Activated CD4-positive, alpha-beta memory T cell treated with anti-CD3 and anti-CD28 coated beads, Interleukin-2, amount 10 ng/mL, durations not matched to agents 7 days and 5 days (primary cell): ENCODE measurements at places on chromosomes 13 and 19.

DNA sequence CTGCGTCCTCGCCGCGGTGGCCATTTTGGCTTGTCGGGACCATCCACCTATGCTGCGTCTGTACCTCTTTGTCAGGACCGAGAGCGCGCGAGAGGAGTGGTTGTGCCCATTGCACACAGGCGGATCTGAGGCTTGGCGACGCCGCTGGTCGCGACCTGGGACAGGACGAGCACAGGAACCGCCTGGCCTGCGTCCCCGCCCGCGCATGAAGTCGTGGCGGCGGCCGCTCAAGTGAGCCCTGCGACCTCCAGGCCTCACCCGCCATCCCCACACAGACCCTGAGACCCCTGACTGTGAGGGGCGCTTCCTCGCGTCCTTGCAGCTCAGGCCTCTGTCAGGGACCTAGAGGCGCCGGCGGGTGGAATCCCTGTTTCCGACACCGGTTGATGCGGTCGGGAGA lies 16.8 kb downstream of the ZNF586 start:
- DNase-seq, result no peak

DNA sequence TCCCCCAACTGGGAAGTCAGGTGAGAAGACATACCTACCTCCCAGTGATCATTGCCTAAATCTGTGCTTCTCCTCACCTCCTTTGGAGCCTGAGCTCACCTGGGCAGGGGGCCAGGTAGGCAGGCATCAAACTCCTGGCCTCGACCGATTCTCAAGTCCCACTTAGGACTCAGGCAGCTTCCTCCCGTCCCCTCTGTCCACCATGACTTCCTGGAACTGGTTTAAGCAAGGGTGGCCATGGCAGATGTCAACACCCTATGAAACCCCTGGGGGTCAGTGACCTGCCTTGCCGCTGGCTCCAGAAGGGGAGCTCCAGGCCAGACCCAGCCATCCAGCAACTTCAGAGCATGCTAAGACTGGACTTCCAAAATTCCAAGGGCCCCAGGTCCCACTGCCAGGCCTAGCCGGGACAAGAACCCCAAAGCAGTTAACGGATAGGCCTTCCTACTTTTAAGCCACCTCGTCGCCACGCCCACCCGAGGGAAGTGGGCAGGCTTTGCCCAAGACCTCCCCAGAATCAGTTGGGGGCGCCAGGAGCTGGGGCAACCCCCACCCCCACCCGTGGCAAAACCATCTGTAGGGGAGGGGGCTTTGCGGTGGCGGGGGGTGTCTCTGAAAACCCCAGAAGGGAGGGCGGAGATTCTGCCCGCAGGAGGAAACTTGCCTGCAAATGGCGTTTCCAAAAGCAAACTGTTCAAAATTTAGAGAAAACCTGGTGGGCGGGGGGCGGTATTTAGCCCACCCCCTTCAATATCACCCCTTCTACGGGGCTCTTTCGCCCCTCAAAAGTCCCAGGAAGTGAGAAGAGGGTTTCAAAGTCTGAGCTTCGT lies 657 bp downstream of the PLIN3 start:
- DNase-seq, result peak; percentile 49

GRCh38 chr13:86559901-86560300 lies 760.7 kb upstream of the SLITRK6 start:
- DNase-seq, result no peak

DNA sequence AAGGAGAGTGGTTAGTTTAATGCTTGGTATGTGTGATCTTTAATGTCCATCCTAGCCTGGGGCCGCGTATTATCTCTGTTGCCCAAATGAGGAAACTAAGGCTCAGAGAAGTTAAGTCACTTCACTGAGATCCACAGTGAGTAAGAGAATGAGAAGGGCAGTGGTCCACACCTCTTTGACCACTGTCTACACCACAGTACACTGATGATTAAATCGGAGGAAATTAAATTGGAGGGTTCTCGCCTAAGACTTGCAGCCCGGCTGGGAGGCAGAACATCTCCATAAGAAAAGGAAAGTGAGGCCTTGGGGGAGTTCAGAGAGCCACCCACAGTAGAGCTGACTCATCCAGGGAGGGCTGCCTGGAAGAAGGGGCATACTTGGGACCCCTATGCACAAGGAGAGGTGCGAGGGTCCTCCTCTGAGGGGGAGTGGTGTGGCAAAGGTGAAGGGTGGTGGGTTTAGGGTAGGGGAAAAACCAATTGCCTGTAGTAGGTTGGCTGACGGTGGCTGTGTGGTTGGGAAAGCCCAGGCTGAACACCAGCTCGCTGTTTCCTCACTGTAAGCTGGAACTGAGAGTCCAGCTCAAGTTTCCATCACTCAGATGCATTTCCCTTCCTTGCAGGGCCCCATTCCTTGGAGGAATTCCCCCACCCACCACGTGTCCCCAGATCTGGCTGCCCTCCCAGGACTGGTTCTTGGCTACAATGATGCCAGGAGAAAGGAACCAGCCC lies 15.0 kb upstream of the DHRS12 start:
- no peak for DNase-seq

DNA sequence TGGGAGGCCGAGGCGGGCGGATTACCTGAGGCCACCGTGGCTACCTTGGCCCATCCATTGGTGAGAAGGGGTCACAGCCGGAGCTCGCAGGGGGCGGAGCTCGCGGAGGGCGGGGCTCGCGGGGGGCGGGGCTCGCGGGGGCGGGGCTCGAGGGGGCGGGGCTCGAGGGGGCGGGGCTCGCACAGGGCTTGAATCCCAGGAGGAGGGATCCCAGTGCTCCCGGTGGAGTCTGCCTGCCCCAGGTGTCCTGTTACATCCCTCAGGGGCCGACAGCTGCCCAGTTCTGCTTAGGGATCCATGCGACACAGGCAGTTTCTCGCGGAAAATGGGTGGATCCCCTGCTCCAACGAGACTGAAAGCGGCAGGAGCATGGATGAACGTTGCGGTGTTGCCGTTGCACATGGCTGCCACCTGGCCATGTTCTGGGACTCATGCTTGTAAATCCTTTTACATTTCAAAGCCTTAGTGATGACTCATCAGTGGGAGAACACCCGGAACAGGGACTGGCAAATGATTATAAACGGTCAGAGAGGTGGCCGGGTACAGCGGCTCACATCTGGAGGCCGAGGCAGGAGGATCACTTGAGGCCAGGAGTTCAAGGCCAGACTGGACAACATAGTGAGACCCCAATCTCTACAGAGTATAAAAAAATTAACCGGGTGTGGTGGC lies 25.1 kb downstream of the TMPRSS9 start:
- no peak for DNase-seq

GRCh38 chr13:20161275-20161950 lies 561 bp upstream of the GJA3 start:
- peak; percentile 53 for DNase-seq

- no peak for DNase-seq
Observed at GRCh38 chr19:3949997-3950859, 17.4 kb downstream of the NMRK2 start.

DNA sequence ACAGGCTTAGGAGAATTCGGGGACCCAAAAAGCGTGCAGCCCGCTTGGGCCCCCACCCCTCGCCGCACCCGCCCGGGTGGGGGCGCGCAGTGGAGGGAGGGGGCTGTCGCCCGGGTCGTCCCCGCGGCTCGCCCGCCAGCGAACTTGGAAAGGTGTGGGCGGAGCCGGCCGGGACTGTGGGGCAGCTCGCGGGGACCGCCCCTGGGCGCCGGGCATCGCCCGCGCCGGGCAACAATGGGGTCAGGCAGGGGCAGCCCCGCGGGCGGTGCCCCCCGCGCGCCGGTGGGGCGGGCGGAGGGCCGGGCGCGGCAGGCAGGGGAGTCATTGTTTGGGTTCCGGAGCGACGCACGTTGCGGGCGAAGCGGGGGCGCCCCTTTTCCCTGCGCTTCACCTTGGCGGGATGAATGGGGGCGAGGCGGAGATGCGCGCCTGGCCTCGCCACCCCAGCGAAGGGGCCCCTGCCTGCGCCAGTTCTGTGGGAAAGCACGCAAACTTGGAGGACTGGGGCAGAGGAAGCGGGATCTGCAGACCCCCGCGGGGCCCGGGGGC lies 647 bp upstream of the KLF12 start:
- DNase-seq, result peak; percentile 68

GRCh38 chr19:33199441-33200265 lies 5.5 kb downstream of the LRP3 start:
- no peak for DNase-seq

- DNase-seq, result no peak
Observed at GRCh38 chr13:40770609-40770933, 419 bp downstream of the MRPS31 start.

- DNase-seq, result no peak
Observed at GRCh38 chr13:45696610-45697226, 5.4 kb upstream of the CBY2 start.

DNA sequence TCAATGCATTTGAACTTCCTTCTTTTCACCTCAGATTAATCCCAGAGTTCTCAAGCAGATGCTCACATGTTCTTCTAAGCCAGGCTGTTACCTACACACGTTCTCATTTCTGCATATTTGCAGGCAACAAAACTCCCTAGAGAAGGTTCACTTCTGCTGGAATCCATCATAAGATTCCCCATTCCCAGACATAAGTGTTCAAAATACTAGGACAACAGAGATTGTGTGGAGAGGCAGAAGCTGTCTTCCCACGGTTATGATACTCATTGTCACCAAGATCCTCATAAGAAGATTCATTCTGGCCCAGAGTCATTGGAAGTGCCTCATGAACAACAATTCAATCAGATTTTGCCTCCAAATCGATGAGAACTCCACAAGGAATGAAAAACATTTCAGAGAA lies 931.6 kb upstream of the MIR17HG start:
- no peak for DNase-seq

DNA sequence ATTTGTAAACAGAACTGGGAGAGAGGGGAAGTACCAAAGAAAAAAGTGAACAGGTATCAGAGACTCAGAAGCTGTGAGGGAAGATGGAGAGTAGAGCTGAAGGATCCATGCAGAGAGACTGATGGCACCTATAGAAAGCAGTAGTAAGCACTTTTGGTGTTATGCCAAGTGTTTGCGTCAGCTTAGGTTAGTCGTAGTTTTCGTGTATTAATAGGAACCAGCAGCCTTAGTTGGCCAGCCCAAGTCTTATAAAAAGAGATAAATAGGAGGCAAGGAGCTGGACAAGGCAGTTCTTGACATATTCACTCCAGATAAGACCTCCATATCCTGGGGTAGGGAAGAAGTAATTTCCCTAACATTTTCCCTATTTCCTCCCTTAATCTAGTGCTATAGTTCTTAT lies 214.2 kb downstream of the OXGR1 start:
- DNase-seq, result no peak

DNA sequence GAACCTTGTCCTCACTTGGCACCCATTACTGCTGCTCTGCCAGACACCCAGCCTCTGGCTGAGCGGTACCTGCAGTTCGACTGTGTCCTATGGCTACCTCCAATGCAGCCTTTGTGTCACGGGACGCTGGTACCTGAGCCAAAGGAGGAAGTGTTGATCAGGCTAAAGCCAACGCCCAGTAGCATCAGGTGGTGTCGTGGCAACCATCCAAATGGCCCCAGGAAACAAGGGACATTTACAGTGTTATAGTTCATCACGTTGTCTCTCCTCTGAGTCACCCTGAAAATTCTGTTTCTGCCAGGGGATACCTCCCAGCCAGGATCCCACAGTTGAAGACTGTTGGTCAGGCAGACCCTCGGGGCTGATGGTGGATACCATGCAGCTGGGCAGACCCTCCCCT lies 10.1 kb downstream of the RHPN2 start:
- no peak for DNase-seq

DNA sequence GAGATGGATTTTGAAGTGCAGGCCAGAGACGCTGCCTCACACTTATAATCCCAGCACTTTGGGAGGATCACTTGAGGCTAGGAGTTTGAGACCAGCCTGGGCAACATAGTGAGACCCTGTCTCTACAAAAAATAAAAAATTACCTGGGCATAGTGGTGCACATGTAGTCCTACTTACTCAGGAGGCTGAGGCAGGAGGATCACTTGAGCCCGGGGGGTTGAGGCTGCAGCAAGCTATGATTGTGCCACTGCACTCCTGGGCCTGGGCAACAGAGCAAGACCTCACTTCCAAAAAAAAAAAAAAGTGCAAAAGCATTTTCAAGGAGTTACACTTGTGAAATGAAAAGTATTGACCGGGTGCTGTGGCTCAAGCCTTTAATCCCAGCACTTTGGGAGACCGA lies 27.6 kb upstream of the FBXO17 start:
- DNase-seq, result no peak

DNA sequence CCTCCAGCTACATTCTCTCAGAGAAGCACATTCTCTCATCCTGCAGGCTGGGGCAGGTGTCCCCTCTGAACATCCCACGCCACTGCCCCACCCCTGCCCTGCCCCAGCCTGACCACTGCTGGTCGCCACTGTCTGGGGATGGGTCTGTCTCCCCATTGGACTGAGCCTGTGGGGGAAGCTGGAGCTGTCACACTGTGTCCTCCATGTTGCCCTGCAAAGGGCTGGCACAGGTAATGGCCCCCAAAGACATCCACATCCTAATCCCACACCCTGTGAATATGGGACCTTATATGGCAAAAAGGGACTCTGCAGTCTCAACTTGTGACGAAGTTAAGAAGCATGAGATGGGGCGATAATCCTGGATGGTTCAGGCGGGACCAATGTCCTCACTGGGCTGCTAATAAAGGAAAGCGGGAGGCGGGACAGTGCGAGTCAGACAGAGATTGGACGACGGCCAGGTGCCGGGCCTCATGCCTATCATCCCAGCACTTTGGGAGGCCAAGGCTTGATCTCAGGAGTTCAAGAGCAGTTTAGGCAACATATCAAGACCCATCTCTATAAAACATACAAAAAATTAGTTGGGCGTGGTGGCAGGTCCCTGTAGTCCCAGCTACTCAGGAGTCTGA lies 9.1 kb downstream of the AP2S1 start:
- no peak for DNase-seq

DNA sequence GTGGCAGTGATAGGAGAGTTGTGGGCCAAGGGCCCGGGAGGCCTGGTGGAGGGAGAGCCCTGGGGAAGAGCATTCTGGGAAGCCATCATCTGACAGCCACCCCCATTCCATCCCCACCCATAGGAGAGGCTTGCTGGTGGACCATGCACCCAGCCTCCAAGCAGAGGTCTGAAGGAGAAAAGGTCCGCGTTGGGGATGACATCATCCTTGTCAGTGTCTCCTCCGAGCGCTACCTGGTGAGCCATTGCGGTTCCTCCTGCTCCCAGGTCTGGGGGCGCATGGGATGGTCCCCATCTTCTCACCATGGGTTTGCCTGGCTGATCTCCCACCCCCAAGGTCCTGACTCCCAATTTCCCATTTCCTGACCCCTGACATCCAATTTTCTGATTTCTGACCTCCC lies 10.5 kb downstream of the RYR1 start:
- no peak for DNase-seq

DNA sequence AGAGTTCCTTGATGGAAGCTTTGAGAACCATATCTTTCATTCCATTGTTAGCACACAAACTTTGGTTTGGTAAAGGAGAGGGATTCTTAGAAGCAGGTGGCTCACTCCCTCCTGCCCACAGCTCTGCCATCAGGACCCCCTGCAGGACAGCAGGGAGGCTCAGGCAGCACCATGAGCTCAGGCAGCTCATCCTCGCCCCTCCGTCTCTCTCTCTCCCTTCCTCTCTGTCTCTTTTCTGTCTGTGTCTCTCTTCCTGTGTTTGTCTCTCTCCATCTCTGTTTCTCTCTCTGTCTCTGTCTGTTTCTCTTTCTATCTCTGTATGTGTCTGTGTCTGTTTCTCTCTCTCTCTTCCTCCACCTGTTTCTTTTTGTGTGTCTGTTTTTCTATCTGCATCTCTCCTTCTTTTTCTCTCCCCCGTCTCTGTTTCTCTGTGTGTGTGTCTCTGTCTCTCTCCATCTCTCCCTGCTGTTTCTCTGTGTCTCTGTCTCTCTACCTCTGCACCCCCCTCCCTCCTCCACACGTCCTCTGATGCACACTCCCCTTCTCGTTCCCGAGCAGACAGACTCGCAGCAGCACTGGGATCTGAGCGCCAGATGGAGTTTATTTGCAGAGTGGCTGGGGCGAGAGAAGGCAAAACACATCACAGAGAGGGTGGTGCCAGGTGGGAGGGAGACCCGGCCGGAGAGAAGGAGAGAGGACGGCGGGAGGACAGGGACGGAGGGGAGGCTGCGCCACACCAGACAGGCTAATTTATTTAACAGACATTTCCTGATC lies 8.7 kb downstream of the SBK2 start:
- DNase-seq, result no peak
